ENCODE measurements at places on chromosomes 2 and 18.
A peak's percentile ranks its signal among the peaks of the same experiment; 100 is the strongest.

DNA sequence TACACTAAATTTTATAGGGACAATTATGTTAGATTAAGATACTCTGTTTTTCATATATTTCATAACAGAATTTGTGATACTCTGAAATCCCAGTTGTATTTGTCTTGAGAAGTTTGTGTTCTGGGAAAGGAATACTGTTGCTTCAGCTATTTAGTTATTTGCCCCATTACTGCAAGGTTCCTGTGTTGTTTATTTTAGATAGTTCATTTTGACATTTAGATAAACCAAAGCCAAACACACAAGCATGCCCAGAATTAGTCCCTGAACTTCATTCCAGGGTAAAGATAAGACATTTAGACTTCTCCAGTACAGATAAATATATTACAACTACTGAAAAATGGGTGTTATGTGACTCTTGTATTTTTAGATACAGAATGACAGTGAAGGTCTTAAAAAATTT, 74.7 kb downstream of the BMPR2 start:
- no peak for DNase-seq

GRCh38 chr2:195602687-195603086, 54.3 kb upstream of the SLC39A10 start:
- no peak for DNase-seq

DNA sequence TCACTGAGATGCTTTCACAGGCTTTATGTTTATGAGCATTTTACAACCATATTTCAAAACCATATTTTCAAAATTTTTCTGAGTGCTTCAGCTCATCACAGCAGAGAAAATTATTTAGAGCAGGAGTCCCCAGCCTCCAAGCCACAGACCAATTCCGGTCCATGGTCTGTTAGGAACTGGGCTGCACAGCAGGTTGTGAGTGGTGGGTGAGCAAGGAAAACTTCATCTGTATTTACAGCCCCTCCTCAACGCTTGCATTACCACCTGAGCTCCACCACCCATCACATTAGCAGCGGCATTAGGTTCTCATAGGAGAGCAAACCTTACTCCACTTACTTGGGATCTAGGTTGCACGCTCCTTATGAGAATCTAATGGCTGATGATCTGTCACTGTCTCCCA, 165.6 kb downstream of the SEPTIN10 start:
- no peak for DNase-seq

DNA sequence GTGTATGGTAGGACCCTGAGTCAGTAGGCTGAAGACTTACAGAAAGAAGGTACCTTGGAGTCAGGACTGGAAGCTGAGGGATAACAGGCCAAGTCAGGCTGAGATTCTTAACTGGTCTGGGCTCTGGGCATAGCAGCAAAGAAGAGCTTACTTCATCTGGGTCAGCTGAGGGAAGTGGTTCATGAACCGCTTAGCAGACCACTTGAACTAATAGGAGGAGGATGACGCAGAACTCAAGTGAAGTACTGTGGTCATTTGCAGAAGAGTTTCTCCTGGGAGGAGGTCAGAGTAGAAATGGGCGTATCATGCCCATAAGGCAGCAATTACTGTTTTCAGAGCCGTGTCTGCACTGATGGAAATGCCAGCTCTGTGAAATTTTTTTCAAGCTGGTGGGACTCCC, 164.5 kb downstream of the LCLAT1 start:
- peak; percentile 71 for DNase-seq

DNA sequence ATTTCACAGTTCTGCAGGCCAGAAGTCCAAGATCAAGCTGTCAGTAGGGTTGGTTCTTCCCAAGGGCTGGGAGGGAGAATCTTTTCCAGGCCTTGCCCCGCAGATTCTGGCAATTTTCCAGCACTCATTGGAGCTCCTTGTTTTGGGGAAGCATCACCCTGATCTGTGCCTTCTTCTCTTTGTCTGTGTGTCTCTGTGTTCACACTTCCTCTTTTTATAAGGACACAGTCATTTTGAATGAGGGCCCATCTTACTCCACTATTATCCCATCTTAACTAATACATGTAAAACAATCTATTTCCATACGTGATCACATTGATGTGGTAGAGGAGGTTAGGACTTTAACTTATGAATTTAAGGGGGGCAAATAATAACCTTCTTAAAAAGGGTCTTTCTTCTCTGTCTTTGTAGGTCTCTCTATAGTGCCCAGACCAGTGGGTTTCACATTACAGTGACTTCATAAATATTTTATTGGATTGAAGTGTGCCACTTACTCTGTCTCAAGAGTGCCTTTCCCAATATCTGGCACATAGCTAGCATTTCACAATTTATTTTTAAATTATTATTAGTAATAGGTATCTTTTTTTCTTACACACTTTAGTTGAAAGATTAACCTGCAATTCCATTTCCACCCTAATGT, 68.9 kb upstream of the CBLN2 start:
- no peak for DNase-seq

DNA sequence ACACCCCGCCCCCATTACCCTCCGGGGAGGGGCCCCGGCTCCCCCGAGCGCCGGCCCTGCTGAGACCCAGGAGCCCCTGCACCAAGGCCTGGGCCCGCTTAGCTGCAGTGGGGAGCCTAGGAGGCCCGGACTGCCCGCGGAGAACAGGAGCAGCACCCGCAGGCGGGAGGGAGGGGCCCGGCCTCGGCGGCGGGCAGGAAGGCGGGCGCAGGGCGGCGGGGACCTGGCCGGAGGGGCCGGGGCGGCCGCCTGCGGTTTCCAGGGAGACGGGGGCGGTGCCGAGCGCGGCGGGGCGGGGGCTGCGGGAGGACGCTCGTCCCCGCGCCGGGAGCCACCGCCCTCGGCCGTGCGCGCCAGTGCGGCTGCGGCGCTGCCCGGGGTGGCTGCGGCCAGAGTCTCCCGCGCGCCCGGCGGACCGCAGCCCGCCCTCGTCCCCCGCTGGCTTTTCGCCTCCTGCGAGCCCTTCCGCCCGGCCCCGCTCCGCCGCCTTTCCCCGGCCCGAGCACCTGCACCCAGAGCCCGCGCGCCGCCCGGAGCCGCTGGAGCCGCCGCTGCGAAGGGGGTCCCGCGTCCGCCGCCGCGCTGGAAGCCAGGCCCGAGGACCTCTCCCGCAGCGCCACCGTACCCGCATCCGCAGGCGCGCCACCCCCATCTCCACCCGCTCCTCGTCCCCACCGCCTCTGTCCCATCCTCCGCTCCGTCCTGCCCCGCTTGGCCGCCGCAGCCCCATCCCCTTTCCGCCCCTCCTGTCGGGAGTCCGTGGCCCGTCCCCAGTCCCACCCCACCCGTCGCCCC, 17.2 kb downstream of the GPC1 start:
- DNase-seq = peak; percentile 84

- no peak for DNase-seq
These were observed 50.6 kb upstream of the MAPRE2 start for GRCh38 chr18:34990597-34990996.

GRCh38 chr18:56000041-56000440, 412.0 kb upstream of the TCF4 start:
- DNase-seq = no peak

DNA sequence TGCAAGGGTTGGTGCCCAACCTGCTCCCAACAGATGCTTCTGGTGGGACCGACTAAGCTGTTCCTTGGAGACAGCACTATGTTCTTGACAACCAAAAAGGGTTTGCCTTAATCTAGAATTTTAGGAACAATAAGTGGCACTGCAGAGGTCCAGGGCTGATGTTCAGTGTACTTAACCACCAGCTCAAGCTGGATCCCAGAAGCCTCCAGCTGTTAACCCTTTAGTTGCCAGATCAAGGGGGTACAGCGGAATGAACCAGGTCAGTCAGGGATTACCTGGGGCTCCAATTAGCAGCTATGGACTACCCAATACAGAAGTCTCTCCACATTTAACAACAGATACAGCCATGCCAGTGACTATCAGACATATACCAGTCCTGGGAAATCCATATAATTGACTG, 3.5 kb downstream of the GPR75 start:
- DNase-seq = no peak

DNA sequence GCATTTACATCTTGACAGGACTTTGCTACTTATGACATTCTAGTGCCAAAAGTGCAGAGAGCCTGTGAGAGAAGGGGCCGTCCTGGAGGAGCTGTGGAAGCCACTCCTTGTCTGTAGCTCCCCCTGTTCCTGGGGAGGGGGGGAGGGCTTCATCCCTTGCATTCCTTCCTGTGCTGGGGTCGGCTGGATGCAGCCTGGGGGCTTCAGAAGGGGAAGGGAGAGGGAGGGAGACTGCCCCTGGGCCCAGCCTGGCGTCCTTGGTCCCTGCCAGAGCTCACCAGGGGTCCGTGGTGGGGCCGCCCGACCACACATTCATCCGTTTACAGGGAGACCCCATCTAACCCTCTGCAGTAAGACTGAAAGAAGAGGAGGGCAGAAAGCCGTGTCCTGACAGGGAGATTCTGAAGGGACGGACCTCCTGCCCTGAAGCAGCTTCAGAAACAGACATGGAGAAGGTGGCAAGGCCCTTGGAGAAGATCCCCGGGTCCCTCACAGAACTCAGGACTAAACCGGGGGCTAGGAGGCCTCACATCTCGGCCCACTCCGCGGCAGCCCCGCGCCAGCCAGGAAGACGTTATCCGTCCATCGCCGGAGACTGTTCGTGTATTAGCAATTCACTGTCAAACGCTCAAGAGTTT, 258.3 kb upstream of the SALL3 start:
- no peak for DNase-seq

DNA sequence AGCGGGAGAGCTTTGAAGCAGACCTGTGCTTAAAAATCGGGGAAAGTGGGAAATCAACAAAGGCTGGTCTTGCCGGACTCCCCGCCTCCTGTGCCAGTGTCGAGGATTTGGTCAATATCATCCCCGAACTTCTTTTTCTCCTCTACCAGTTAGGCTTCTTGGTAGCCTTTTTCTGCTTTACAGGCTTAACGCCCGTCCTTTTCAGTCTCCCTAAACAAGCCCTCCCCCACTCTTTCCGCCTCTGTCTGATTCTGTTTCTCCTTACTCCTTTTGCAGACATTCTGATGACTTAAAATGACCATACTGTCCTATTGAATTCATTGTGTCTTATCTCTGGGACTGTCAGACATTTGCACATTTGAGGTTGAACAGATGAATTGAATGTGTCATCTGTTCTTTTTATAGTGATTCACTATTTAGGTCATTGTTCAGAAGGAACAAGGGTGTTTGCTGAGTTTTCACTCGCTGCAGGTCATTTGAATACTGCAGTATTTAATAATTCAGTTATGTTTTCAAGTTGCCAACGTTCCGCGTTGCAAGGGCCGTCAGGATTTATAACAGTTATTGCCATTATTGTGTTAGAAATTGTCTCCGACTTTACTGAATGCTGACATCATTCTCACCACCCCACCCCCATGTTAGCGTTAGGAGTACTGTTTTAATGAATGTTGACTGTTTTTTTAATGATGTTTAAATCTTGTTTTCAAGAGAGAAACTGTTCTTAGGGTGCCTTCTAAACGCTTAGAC, 1.1 kb downstream of the ITGAV start:
- DNase-seq = peak; percentile 59

DNA sequence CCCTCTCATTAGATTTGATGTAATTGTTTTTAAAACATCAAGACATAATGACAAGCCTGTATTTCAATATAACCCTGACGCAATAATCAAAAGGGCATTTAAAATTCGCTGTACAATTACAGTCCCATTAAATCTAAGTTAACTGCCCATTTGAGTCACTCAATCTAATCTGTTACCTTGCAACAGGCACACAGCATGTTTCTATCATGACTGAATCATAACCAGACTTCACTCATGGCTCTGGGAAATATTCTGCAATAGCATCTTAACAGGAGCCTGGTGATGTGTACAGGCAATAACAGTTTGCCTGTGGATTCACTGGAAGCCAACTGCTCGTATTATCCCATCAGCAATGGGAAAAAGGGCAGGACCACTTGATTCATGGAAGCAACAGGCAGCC, 142.3 kb upstream of the NCKAP5 start:
- DNase-seq = no peak

- no peak for DNase-seq
These were observed 24.6 kb downstream of the EML4 start for GRCh38 chr2:42193722-42194187.

- DNase-seq = no peak
These were observed 91.2 kb downstream of the KCNS3 start for GRCh38 chr2:17969661-17970060.

DNA sequence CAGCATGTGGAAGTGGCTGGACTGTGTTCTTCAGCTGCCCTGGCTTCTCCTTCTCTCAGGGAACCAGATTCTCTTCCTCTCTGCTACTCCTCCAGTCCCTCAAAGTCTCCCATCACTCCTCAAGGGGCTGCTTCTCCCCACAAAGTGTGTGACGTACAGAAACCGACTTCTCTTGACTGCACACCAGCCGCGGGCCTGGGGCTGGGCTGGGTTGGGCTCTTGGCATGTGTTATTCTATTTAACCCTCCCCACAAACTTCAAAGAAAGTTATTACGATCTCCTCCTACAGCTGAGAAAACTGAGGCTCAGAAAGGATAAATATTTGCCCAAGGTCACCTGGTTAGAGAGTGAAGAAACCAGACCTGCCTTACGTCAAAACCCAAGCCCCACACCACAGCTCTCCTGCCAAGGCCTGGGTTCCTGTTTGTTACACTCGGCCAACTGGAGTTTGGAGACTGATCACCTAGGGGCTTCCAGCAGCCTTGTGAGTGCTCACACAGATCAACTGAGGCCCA, 269.0 kb downstream of the TFCP2L1 start:
- DNase-seq = no peak

GRCh38 chr18:45984546-45985235, 17.6 kb upstream of the EPG5 start:
- no peak for DNase-seq

DNA sequence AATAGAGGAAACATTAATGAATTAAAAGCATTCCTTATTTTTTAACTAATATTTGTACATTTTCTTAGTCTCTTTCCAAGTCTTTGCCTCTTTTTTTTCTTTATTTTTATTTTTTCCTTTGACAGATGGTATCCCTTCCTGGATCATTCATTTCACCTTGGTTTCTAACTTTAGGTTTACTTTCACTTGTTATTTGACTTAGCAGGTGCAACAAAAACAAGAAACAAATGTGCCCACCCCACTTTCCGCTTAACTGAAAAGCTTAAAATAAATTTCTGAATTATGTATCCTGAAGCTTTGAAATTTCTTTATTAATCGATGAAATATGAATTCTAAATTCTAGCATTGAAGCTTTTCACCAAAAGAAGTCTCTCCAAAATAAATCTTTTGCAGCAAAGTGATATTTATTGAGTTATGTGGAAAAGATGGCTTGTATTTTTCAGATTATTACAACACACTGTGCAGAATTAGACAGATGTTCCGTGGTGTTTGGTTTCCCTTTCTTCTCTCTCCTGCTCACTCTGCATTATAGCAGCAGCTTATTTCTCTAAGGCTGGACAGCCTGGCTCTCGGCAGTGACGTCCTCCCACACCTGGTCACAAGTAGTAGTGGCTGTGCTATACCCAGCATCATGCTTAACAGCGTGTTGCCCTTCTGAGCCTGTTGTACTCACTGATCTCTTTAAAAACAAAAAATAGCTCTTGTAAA, 99.1 kb upstream of the ZNF397 start:
- no peak for DNase-seq

GRCh38 chr2:100988630-100989417, 13.3 kb upstream of the RPL31 start:
- peak; percentile 75 for DNase-seq

- DNase-seq = no peak
These were observed 5.6 kb upstream of the CPLX4 start for GRCh38 chr18:59323931-59324622.

- DNase-seq = peak; percentile 59
These were observed 13.3 kb upstream of the CYP20A1 start for GRCh38 chr2:203225423-203226039.

Measured in islet precursor cell (in vitro differentiated cells).